Tibial nerve (tissue), 4 donors: ENCODE measurements at places on chromosomes 4 and X. TPM values are rescaled to one million over a fixed set of nuclear protein-coding genes. Genes with fewer than 3 reads are reported as not detected.
A peak's percentile ranks its signal among the peaks of the same experiment; 100 is the strongest.

DNA sequence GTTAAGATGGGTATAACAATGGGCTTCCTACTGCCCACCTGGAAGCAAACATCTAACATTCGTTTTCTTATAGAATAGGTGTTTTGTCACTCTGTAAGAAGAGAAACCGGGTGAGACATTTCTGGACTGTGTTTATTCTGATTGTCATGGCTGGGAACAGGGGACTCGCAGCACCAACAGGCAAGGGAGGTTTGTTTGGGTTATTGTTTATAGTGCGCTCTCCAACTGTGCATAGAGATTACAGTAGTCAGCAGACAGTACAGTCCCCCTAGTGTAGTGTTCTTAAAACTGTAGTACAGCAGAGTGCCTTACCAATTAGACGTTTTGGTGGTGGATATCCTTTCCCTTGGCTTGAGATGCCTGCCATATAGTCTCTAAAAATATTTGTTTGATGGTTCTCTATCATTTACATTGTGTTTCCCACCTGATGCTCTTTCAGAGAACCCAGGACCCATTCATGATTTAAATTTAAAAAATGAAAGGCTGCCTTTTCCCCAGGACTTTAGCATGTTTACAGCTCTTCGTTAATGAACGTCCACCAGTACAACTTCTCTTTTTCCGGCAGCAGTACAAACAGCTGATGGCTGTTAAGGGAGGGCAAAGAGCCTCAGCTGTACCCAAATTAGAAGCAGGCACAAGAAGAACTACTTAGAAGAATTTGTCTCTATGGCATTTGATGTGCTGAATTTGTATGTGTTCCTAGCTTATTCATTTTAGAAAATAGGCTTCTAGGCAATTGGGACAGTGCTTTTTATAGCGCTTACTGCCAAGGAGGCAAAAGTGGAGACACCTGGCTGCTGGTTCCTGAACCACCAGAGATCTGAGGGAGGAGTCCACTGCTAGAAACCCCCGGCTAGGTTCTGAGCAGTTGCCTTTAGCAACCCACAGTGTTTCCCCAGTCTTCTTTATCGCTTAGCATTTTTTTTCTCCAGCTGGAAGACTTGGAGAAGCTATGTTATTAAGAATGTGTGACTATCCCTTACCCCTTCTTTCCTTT lies 1.0 kb upstream of the RNF150 start:
- DNase-seq: no peak

DNA sequence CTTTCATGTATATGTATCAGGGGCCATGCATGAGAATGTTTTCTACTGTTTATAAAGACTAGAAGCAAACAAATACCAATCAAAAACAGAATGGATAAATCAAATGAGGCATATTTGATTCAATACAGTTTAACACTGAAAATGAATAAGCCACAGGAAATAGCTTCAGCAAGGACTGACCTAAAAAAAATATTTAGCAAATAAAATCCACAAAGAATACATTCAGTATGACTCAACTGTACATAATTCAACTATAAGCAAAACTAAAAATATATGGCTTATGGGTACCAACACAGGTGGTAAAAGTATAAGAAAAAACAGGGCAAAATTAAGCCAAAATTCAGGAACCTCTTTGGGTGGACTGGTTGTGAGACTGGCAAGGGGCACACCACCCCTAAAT lies 112.9 kb downstream of the KCNIP4 start:
- no peak for DNase-seq

PLK4 gene
- 0.63 TPM for total RNA-seq

ATOH1 gene
- not detected for total RNA-seq

SNCA gene
- 73.7 TPM for total RNA-seq

GAGE12H gene
- total RNA-seq: not detected

FAM9B gene
- not detected for total RNA-seq

BLOC1S4 gene
- total RNA-seq: 32.8 TPM

PLXNB3 gene
- total RNA-seq: 47.9 TPM

GRCh38 chr4:30005995-30006394 lies 714.2 kb upstream of the PCDH7 start:
- DNase-seq: no peak

CT45A2 gene
- not detected for total RNA-seq

DNA sequence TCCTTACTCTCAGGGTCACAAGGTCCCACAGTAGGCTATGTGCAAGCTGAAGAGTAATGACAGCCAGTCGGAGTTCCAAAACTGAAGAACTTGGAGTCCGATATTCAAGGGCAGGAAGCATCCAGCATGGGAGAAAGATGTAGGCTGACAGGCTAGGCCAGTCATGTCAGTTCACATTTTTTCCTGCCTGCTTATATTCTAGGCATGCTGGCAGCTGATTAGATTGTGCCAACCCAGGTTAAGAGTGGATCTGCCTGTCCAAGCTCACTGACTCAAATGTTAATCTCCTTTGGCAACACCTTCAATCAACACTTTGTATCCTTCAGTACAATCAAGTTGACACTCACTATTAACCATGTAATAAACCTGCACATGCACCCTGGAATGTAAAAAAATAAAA lies 960.9 kb upstream of the HS3ST1 start:
- DNase-seq: no peak

GRCh38 chrX:69186651-69187050 lies 21.4 kb upstream of the PJA1 start:
- DNase-seq: no peak

- DNase-seq: no peak
Observed at GRCh38 chr4:76610751-76611547, 175.9 kb downstream of the SHROOM3 start.

MAGEE2 gene
- not detected for total RNA-seq

DGAT2L6 gene
- total RNA-seq: not detected

- no peak for DNase-seq
Observed at GRCh38 chrX:115988825-115989224, 181.7 kb upstream of the AGTR2 start.

GRCh38 chrX:147376601-147377422 lies 534.9 kb upstream of the FMR1 start:
- DNase-seq: no peak

DNA sequence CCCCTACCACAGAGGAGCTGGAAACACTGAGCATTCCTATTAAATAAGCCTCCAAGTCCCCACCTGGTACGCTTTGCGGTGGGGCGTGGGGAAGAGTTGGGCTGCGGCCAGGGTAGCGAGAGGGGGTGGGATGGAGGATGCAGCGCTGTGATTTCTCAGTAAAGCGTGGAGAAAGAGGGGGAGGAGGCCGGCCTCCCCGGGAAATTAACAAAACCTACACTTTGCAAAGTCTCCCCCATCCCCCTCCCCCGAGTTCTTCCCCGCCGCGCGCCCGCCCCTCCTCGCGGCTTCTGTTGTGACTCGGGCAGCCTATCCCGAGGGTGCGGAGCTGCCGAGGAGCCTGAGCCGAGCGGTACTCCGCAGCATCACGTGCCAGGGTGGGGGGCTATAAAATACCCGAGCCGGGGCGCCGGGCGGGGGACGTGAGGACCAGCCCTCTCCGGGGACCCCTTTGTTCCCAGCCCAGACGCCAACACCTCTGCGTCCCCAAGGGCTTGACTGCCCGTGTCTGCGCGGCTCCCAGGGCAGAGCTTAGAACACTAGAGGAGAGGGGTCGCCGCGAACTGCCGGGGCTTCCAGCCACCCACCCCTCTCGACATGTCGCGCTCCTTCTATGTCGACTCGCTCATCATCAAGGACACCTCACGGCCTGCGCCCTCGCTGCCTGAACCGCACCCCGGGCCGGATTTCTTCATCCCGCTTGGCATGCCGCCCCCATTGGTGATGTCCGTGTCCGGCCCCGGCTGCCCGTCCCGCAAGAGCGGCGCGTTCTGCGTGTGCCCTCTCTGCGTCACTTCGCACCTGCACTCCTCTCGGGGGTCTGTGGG lies at the start of gene GSX2:
TSS of gene GSX2 (plus strand) at position 416 of the 827 bp plus-strand sequence. CDS start at position 598, 182 bp downstream.
- no peak for DNase-seq

- DNase-seq: no peak
Observed at GRCh38 chr4:7819446-7819845, 120.2 kb downstream of the AFAP1 start.

DNA sequence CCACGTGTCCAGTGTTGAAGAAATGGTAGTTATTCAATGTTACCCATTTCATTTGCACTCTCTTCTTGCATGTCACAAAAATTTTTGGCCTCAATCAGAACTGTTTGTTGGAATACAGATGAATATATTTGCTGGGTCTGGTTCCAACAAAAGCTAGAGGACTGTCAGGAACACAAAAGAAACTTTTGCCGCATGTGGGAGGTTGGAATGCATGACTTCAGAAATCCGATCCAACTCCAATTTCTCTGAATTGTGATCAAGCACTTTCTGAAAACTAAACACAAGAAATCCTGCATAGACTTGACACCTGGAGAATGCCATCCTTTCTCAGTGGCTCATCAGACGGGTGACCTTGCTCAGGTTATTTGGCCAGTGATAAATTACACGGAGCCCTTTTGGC lies 15.4 kb downstream of the SETD7 start:
- no peak for DNase-seq

FRG2 gene
- not detected for total RNA-seq

ARHGAP36 gene
- total RNA-seq: not detected

- no peak for DNase-seq
Observed at GRCh38 chr4:25302626-25303025, 9.9 kb upstream of the ZCCHC4 start.

- no peak for DNase-seq
Observed at GRCh38 chrX:154660541-154660940, 7.2 kb upstream of the CTAG2 start.

NPY1R gene
- total RNA-seq: 9.4 TPM

P2RY4 gene
- total RNA-seq: 3.9 TPM

AVPR2 gene
- 2.1 TPM for total RNA-seq

ZMAT1 gene
- 26.7 TPM for total RNA-seq

DNA sequence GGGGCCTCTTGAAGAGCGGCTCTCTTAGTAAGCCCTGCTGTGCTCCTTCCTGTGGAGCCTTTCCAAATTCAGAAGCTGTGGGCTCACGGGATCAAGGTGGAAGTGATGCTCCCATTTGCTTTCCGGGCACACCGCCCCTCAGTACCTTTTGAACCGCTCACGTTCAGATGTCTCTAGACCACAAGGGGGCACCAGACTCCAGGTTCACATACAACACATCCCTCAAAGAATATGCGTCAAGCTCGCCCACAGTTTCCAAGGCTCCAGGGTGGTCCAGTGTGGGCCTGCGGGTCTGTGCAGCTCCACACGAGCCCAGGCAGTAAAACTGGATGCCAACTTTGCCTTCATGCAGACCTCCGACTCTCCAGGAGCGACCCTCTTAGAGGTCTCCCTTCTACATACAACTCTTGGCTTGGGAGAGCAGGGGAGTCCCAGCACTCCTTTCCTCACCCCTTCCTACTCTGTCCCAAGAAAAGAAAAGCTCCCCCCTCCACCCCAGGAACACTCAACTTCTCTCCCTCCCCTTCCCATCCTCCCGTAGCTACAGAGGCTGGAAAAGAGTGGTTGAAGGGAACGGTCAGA lies 11.0 kb downstream of the SUPT20HL1 start:
- peak; percentile 76 for DNase-seq

DNA sequence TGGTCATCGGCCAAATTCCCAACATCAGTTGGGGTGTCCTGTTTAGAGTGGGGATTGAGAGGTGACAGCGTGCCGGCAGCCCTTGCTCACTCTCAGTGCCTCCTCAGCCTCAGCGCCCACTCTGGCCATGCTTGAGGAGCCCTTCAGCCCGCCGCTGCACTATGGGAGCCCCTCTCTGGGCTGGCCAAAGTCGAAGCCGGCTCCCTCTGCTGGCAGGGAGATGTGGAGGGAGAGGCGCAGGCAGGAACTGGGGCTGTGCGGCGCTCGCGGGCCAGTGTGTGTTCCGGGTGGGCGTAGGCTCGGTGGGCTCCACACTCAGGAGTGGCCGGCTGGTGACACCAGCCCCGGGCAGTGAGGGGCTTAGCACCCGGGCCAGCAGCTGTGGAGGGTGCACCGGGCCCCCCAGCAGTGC lies 7.1 kb upstream of the CENPU start:
- no peak for DNase-seq

- no peak for DNase-seq
Observed at GRCh38 chr4:37689353-37690095, 3.3 kb upstream of the RELL1 start.

HEPH gene
- total RNA-seq: 26.2 TPM

DNA sequence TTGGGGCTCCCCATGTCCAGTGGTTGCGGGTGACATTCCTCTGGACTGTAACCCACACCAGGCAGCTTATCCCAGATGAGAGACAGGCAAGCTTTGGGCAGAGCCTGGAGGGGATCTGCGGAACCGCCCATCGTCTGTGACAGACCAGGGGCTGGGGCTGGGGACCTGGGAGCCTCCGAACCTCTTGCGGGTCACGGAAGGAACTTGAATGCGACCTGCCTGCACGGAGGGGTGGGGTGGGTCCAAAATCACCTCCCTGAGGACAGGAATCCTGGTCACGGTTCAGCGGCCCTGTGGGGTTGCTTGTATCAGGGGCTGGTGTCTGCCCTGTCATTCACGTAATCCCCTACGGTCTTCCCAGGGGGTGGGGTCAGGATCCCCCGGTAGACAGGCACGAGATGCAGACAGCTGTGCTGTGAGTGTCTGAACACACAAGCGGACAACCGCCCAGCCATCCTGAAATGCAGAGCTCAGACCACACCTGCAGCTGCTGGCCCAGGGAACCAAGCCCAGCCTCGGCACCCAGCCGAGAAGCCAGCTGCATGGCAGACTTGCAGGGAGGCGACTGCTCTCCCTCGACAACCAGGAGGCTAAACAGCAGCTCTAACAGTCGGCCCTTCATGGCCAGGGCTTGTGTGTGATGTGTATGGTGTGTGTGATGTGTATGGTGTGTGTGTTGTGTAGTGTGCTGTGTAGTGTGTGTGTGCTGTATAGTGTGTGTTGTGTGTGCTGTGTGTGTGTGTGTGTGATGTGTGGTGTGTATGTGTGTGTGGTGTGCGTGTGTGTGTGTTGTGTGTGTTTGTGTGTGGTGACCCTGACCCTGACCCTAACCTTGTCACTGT lies 105.9 kb upstream of the ADRA2C start:
- no peak for DNase-seq

DNA sequence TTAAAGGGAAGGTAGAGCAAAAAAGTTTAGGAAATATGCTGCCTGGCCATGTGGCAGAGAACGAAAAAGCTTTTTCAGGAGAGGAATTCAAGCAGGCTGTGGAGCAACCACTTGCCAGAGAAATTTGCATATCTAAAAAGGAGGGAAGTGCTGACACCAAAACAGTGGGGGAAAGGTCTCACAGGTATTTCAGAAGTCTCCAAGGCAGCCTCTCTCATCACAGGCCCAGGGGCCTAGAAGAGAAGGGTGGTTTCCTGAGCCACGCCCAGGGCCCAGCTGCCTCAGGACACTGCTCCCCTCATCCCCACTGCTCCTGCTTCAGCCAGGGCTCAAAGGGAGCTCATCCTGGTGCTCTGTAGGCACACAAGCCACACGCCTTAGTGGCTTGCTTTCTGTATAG lies 29.9 kb upstream of the STS start:
- DNase-seq: no peak

DNA sequence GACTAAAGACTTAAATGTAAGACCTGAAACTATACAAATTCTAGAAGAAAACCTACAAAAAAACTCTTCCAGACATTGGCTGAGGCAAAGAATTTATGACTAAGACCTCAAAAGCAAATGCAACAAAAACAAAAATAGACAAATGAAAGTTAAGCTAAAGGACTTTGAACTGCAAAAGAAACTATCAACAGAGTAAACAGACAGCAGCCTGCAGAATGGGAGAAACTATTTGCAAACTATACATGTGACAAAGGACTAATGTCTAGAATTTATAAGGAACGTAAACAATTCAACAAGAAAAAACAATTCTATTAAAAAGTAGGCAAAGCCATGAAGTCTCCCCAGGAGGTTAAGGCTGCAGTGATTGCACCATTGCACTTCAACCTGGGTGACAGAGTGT lies 9.1 kb downstream of the FAM47E start:
- no peak for DNase-seq

GRCh38 chr4:3420606-3420955 lies 21.2 kb upstream of the HGFAC start:
- no peak for DNase-seq

RHOXF2B gene
- total RNA-seq: not detected

GPR34 gene
- total RNA-seq: 8.7 TPM
